ENCODE measurements at places on chromosomes 16 and 17.

- DNase-seq, result no peak
Observed at GRCh38 chr17:55334285-55334684, 69.5 kb downstream of the HLF start.

DNA sequence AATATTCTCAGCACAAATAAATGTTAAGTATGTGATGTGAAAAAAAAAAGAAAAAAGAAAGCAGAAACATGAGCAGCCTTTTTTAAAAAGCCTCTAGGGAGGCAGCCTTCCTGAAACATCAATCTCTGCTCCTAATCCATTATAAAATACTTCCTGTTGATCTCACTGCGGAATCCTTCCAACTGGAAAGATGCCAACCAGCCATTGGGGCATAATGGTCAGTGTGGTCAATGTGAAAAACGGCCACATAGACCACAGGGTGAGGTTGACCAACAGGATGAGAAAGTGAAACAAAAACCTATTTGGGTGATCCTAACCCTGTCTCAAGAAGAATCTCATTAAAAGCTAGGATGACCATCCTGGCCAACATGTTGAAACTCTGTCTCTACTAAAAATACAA, 26.1 kb upstream of the ABCA8 start:
- no peak for DNase-seq

DNA sequence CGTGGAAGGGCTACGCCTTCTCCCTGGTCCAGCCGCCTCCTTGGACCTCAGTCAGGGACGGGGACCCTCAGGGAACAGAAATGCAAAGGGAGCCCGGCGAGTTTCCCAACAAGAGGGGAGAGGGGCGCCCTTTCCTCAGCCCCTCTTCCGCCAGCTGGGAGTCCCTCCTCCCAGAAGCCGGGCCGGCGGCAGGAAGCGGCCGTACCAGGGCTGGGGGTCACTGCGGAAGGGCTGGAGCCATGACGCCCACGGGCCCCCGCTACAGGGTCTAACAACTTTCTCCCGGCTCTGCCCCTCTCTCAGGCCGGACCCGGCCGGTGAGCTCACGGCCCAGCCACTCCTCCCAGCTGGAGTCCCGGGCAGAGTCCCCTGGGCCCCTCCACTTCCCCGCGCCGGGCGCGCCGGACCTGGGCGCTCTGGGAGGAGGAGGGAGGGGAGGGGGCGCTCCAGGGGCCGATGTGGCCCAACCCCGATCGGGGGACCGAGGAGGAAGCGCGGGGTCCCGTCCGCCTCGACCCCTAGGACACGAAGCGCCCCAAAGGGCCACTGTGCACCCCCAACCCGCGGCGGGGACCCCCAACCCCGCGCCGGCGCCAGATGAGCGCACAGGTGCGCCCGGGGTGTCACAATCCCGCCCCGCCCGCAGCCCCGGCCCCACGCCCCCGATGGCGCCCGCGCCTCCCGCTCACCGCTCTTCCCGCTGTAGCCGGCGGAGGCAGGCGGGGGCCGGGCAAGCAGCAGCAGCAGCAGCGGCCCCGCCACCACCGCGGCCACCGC, 578 bp downstream of the PGAP6 start:
- DNase-seq, result no peak

- peak; percentile 90 for DNase-seq
Observed at GRCh38 chr16:84518804-84519341, 14.4 kb upstream of the MEAK7 start.

GRCh38 chr16:27312580-27313421, 973 bp upstream of the IL4R start:
- DNase-seq, result no peak

GRCh38 chr17:62592341-62593099, 35.0 kb upstream of the MRC2 start:
- DNase-seq, result no peak

DNA sequence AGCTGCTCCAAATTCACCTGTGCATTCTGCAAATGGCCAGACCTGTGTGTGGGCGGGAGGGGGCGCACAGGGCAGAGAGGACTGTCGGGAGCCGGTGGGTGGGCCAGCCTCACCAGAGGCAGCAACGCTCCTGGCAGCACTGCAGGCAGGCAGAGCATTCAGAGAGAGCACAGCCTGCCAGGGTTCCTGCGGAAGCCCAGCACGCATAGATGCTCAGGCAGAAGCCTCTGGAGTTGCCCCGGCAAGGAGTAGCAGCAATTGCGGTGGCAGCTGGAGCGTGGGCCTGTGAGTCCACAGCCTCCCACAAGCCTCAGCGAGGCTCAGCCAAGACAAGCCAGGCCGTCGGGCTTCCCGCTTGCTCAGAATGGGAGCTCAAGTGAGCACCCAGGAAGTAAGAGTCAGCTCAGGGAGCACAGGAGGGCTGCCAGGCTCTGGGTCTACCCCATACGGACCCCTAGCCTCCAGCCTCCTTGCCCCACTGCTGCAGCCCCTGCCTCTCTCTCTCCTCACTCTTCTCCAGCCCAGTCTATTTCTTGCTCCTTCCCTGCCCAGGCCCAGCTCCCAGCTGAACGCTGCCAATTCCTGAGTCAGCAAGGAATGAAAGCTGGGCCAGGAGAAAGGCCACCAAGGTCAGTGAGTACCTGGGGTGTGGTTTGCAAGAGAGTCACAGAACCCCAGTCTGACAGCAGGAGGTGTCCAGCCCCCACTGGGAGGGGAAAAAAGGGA, 9.6 kb downstream of the EMC6 start:
- DNase-seq, result no peak

GRCh38 chr16:57663917-57664661, 4.0 kb upstream of the ADGRG3 start:
- no peak for DNase-seq

DNA sequence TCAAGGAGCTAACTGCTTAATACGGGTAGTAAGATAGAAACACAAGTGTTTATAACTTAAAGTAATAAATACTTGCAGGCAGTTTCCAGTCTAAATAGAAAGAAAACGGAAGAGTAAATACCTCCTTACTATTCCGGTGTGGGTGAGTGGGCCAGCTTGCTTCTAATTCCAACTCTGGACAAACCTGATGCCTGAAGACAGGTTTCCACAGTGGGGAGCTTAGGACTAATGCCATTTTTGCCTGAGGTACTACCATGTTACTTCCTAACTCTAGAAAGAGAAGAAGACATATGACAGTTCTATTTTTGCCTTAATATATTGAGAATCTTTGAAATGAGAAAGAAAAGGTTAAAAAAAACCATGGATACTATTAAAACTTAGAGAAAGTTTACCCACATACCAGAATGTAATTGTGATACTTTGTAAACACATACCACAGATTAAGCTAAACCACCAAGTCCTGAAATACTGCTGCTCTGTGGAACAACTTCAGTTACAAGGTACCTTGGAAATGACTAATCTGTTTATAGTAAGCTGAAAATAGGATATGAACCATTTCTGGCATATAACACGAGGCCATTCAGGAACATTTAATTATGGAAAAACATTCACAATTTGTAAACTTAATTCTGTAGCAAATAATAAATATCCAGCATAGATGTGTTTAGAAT, 70.2 kb downstream of the ZZEF1 start:
- no peak for DNase-seq

DNA sequence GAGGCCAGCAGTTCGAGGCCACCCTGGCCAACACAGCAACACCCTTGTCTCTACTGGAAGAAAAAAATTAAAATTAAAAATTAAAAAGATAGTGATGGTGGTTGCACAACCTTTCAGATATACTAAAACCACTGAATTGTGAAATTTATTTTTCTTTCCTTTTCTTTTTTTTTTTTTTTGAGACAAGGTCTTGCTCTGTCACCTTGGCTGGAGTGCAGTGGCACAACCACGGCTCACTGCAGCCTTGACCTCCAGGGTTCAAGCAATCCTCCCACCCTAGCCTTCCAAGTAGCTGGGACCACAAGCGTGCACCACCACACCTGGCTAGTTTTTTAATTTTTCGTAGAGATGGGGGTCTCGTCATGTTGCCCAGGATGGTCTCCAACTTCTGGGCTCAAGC, 254.4 kb downstream of the SLC39A11 start:
- DNase-seq, result no peak

DNA sequence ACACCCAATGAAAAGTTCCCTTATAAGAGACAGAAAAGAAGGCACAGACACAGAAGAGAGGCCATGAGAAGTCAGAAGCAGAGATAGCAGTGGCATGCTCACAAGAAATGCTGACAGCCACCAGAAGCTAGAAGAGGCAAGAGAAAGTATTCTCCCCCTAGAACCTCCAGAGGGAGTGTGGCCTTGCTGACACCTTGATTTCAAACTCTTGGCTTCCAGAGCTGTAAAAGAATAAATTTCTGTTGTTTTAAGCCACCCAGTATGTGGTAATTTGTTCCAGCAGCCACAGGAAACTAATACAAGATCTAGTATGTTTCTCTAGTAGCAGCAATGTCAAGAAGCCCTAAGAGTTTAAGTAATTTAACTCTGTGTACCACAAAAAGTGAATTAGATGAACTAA, 87.2 kb upstream of the NOG start:
- no peak for DNase-seq

DNA sequence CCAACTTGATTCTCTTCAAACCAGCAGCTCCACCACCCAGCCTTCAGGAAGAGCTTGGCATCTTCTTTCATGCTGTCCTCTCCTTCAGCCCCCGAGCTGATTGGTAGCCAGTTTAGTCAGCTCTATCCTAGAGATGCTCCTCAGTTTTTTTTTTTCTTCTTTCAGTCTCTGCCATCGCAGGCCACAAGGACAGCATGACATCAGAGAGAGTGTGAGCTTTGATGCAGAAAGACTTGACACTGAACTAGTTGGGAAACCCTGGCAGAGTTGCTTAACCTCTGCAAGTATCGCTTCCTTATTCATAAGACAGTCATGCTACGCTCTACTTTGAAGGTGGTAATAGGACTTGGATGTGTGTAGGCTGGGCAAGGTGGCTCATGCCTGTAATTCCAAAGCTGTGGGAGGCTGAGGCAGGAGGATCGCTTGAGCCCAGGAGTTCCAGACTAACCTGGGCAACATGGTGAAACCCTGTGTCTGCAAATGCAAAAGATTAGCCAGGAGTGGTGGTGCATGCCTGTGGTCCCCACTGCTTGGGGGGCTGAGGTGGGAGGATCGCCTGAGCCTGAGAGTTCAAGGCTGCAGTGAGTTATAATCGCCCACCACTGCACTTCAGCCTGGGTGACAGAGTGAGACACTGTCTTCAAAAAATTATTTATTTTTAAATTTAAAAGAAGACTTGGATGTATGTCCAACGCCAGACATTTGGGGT, 2.6 kb downstream of the CD300LB start:
- DNase-seq, result no peak

DNA sequence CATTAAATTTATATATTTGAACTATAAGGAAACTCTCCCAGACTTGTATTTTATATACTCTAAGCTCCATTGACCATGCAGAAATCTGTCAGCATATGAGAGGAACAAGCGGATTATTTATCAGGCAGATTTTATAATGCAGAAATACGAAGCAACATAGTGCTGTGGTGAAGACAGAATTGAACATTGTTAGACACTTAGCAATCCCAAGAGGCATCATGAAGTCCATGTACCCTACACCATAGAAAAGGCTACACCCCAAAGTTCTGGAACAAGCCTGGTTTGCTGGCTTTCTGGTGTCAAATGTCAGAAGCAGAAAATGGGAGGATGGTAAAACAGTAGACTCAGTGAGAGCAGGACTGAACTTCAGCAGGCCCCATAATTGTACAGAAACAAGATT, 241.1 kb downstream of the PRKCA start:
- DNase-seq, result no peak

- DNase-seq, result no peak
Observed at GRCh38 chr17:80833952-80834892, 157.4 kb upstream of the CHMP6 start.

DNA sequence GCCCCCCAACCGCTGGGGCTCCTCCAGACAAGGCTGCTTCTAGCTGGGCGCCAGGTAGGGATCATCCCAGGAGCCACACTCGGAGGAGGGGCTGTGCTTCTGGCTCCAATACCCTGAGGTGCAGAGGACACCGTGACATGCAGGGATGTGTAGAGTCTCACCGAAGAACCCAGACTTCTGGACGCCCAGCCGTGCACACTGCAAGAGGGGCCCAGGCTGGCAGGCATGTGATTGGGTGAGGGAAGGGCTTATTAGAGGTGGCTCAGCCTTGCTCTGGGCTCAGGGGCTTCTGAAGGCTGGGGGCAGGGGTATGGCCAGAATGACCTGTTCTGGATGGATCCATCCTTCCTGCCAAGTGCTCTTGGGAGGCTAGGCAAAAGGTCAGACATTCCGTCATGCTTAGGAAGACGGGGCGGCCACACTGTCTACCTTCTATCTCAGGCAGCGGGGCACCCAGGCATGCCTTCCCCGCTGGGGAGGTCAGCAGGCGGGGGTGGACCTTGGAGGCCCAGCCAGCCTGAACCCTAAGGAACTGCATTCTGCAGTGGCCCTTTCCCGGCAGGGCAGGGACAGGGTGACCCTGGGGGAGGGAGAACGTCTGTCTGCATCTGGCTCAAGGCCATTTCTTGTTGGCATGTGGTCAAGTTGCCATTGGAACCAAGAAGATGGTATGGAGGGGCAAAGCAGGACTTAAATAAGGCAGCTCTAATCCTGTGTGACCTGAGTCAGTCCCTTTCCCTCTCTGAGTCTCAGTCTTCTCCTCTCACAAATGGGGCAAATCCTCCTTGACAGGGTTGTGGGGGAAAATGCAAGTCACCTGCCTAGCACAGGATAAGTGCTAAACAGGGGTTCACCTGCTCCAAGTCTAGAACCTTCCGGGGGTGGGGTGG, 5.8 kb upstream of the ADGRG1 start:
- no peak for DNase-seq
